ENCODE measurements at places on chromosomes 11 and 22.

GRCh38 chr11:67267188-67268080 is 1.2 kb downstream of the GRK2 start:
- DNase-seq: peak; percentile 23

GRCh38 chr22:45891021-45891421 is 85.9 kb downstream of the WNT7B start:
- peak; percentile 30 for DNase-seq

- DNase-seq: peak; percentile 79
Observed at GRCh38 chr22:19523240-19524169, 705 bp downstream of the CLDN5 start.

DNA sequence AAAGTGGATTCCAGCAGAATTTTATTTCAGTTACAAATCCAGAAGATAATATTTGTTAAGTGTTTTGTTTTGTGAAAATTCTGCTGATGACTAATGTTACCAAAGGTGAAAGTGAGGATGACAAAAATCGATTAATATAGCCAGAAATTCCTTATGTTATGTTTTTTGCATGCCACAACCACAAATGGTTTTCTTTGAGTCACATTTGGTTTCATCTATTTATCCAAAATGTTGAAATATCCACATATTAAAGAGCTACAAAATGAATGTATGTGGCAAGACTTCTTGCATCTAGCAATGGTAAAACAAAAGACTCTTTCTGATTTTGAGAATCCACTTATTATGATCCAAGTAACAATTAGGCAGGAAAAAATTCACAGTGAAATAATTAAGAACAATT is 150.1 kb upstream of the LRRC4C start:
- no peak for DNase-seq

GRCh38 chr22:34159491-34159890 is 239.2 kb upstream of the LARGE1 start:
- DNase-seq: no peak

- DNase-seq: no peak
Observed at GRCh38 chr11:100808904-100809491, 121.9 kb downstream of the ARHGAP42 start.

- no peak for DNase-seq
Observed at GRCh38 chr11:35114906-35115687, 23.9 kb upstream of the CD44 start.

DNA sequence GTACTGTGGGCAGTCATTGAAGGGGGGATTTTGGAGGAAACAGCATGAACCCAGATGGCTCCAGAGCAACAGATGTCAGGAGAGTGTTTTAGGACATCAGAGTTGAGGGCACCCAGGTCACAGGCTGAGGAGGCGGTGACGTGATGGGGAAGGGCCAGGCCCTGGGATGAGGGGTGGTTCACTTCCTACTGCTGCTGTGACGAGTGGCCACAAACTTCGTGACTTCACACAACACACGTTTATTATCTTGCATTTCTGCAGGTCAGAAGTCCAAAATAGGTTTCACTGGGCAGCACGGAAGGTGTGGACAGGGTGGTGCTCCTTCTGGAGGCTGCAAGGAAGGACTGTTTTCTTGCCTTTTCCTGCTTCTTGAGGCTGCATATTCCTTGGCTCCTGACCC is 77.7 kb upstream of the RAB1B start:
- no peak for DNase-seq

- no peak for DNase-seq
Observed at GRCh38 chr22:37991731-37992442, 7.5 kb upstream of the SOX10 start.

GRCh38 chr22:26565889-26566288 is 24.0 kb downstream of the TPST2 start:
- DNase-seq: no peak

GRCh38 chr11:118227865-118228785 is 3.3 kb upstream of the JAML start:
- no peak for DNase-seq

DNA sequence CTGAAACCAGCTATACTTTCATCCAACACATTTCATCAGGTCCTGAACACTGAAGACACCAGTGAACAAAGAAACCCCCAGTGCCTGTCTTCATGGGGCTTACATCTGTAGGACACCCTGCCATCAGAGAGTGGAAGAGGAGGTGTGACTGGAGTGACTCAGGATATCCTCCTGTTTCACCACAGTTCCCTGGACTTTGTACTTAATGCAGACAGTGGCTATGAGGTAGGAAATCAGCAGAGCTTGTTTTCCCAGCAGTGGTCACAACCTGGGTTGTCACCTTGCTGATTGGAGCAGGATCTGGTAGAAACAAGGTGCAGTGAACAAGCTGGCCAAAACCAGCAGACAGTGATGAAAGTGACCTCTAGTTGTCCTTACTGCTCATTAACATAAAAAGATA is 128.8 kb downstream of the KIRREL3 start:
- no peak for DNase-seq

DNA sequence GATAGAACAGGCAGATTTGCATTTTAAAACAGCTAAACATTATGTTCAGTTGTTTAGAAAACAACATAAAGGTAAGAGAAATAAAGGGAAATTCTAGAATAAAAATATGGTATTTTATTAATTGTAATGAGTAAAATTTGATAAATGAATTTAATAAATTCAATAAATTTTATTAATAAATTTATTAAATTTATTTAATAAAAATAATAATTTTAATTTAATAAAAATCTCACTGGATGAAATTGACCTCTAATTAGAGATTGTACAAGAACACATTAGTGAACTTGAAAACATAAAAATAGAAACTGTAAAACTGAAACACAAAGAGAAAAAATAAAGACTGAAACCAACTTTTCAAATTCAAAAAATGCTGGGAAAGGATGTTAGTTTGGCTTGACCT is 605.7 kb upstream of the LRRC4C start:
- DNase-seq: no peak

DNA sequence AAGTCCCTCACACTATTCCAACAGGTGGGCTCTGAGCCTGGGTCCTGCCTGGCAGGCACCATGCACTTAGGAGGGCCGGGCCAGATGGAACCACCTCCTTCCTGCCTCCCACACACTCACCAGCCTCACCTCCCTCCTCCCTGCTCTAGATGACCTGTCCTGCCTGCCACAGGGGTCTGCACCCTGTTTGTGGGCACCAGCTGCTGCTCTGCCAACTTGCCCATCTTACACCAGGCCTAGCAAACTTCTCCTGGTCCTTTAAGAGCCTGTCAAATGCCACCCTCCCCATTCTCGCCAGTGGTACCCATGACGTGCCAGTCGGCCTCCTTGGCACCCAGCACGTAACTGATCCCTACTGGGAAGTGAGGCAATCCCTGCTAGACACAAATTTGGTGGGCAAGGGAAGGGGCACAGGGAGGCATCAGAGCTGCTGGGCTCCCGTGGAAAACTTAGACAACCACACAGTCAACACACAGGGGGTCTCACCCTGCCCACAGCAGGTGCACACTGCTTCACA is 3.1 kb downstream of the MOB2 start:
- no peak for DNase-seq

GRCh38 chr22:17419348-17419747 is 50.1 kb downstream of the CECR2 start:
- no peak for DNase-seq

GRCh38 chr11:33747979-33748378 is 11.8 kb upstream of the CD59 start:
- no peak for DNase-seq

- DNase-seq: no peak
Observed at GRCh38 chr11:65595131-65595530, 469 bp downstream of the KCNK7 start.

GRCh38 chr11:111427471-111427912 is 48.4 kb upstream of the POU2AF1 start:
- peak; percentile 86 for DNase-seq

- no peak for DNase-seq
Observed at GRCh38 chr11:99154277-99154676, 133.5 kb downstream of the CNTN5 start.

- peak; percentile 94 for DNase-seq
Observed at GRCh38 chr11:34495724-34496377, 17.7 kb downstream of the ELF5 start.

DNA sequence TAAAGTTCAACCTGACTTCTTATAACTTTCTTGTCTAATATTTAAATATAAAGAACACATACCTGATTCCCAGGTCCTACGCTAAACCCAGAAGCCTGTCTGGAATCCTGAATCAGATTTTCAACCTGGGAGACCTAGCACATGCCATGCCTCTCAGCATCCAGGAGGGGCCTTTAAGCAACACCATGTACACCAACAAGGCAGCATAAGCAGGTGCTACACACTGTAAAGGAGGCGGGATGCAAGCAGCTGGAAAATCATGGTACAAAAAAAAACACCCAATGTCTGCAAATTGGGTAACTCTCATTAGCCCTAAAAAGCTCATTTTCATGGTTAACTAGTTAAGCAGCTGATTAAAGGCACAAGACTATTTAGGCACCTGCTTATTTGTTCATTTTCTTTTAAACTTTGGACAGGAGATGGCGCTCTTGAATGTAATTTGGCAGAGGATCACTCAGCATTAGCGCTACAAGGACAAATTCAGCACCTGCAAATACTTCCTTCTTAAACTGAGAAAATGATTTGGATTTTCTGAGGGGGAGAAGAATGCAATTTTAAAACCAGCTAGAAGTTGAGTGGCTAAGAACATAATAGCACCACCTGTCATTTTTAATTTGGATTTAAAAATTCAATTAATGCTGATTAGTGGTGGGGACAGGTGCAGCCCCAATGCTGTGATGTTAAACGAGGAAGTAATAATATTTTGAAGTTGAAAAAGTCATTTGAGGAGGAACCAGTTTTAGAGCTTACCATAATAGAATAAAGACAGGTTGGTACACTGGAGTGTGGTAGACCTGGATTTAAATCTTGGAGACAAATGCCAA is 104.0 kb downstream of the FAR1 start:
- DNase-seq: peak; percentile 87

- DNase-seq: no peak
Observed at GRCh38 chr11:128884054-128884453, 7.1 kb upstream of the KCNJ5 start.

- no peak for DNase-seq
Observed at GRCh38 chr11:32016111-32016510, 74.8 kb upstream of the RCN1 start.

- DNase-seq: no peak
Observed at GRCh38 chr22:19659805-19660345, 54.4 kb upstream of the SEPTIN5 start.

- DNase-seq: peak; percentile 86
Observed at GRCh38 chr22:41902932-41903421, 11.9 kb downstream of the SHISA8 start.

- DNase-seq: peak; percentile 84
Observed at GRCh38 chr11:113484223-113484622, 9.0 kb upstream of the DRD2 start.

DNA sequence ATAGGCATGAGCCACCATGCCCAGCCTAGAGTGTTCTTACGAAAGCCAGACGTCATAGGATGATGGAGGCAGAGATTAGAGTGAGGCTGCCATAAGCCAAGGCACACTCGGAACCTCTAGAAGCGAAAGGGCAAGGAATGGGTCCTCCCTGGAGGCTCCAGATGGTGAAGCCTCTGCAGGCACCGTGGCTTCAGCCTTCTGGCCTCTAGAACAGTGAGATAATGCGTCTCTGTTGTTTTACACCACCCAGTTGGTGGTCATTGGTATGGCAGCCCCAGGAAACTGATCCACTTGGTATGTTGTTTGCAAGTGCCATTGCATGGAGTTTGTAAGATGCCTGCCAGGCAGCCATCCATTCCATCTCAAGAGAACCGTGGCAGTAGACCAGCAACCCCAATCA is 791.0 kb downstream of the TBC1D22A start:
- DNase-seq: no peak

DNA sequence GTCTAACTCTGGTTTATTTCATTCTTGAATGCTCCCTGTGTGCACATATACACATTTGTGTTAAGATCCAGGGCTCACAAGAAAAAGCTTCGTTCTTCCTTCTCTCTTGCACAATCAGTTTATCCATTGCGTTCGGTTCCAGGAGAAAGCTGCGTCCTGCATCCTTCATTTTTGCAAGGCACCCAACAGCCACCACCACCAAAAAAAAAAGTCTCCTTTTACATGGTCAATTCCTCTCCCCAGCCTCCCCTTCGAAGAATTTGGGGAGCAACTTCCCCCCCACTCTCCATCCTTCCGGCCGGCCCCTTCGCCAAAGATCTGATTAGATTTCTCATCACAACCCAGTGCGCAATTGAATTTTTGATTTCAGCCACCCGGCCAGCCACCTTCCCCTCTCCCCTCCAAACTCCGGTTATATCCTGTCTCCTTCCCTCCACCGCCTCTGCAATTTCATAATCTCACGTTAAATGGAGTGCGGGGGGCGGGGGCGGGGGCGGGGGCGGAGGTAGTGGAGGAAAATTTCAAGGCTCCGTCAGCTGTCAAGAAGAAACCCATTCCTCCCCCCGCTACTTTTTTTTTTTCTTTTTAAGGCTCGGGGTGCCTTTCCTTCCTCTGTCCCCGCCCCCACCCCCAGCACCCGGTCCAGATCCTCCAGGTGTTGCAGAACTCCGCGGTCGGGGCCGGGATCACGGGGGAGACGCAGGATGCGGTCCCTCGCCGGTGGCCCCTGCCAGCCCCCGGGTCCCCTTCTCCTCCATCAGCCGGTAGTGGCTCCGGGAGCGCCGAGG is 1166.5 kb downstream of the LRRC4C start:
- peak; percentile 87 for DNase-seq

GRCh38 chr11:10066441-10066840 is 227.6 kb downstream of the SBF2 start:
- no peak for DNase-seq

DNA sequence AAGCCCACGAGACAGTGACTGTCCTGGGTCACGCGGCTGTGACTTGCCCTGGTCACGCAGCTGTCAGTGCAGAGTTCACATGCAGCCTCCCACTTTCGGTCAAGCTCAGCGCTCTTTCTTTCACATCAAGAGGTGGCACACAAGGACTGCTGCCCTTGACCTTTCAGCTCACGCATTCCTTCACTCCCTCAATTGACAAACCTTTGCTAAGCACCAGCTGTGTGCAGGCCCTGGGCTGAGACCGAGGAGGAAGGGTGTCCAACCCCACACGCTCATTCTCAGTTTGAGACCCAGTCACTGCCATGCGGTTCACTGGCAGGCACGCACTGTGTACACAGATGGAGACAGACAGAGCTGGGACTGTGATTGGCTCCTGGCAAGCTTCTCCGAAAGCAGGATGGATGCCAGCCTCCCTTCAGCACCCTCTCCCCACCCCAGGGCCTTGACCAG is 70.3 kb downstream of the SCUBE1 start:
- no peak for DNase-seq

GRCh38 chr22:21714786-21715185 is 20.8 kb downstream of the YPEL1 start:
- no peak for DNase-seq

DNA sequence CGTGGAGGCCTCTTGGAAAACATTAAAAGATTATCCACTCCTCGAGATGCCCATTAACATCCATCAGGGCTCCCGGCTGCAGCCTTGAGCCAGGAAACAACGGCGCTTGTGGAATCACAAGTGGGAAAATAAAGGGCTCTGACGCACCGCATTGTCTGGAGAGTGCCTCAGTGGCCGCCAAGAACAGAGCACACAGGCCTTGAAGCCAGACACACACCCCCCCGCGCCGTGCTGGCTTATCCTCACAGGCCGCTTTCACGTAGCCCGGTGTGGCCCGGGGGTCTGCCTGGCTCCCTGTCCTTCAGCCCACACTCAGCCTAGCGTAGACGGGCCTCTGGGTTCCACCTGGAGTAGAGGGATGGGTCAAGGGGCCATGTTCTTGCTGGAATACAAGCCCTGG is 1020.5 kb downstream of the BRD1 start:
- DNase-seq: no peak

- no peak for DNase-seq
Observed at GRCh38 chr11:79813551-79813950, 372.7 kb upstream of the TENM4 start.

GRCh38 chr11:107747622-107748021 is 35.8 kb upstream of the SLN start:
- DNase-seq: no peak
